Esophagus squamous epithelium (tissue), 5 donors: ENCODE measurements at places on chromosomes 7 and 10.

DNA sequence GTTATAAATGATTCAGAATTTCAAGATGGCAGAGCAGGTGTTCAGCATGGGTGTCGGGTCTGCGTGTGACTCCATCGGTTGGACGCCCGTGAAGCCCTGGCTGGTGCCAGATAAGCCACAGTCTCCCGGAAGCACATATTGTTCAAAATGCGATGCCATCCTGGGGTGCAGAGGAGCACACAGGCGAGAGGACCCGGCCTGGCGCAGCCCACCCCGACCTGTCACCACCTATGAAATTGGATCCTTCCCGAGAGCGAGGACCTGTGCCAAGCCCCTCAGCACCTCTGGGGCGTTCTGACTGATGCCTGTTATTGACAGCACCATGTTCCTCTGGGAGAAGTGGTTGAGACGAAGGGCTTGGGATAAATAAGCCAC is 110.1 kb downstream of the ACTR3B start:
- no peak for DNase-seq

GRCh38 chr10:75431180-75432111 is at the start of gene LRMDA:
Gene LRMDA, plus strand, starts transcription at chr10:75431624.
- DNase-seq, result no peak

- DNase-seq, result no peak
Measured at GRCh38 chr7:130950054-130950453, 216.0 kb upstream of the KLF14 start.

- no peak for DNase-seq
Measured at GRCh38 chr10:74417397-74417796, 266.4 kb downstream of the ADK start.

DNA sequence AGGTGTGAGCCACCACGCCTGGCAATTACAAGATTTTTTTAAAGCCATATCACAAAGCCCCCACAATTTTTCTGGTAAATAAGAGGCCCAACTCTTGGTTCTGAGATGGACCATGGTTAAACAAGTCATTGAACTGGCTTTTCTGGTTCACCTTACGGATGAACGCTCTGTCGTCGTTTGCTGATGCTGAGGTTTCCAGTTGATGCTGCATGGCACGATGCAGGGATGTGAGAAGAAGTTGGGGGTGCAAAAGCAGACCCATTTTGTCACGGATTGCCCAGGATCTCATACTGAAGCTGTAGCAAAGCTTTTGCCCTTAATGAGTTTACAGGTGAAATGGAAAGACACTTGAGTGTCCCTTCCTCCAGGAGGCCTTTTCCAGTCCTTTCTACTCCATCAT is 2.0 kb upstream of the IL2RA start:
- no peak for DNase-seq

- DNase-seq, result no peak
Measured at GRCh38 chr7:20439416-20440185, 108.9 kb downstream of the ITGB8 start.

- DNase-seq, result no peak
Measured at GRCh38 chr10:19195698-19196097, 147.1 kb downstream of the MALRD1 start.

DNA sequence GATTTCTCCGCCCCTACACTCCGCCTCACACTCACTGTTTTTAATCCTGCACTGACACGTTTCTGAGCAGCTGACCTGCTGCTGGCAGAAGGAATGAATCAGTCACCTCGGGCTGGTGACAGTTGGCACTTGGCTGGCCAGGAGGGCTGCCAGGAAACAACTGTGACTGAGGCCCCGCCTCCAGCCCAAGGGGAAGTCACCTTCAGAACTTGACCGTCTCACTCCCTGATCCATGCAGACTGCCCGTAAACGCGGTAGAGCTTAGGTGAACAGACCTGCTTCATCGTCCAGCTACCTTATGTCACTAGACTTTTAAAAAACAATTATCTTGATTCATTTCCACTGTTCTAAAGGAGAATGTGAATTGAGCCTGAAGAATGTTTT is 107.5 kb downstream of the DOCK1 start:
- no peak for DNase-seq

DNA sequence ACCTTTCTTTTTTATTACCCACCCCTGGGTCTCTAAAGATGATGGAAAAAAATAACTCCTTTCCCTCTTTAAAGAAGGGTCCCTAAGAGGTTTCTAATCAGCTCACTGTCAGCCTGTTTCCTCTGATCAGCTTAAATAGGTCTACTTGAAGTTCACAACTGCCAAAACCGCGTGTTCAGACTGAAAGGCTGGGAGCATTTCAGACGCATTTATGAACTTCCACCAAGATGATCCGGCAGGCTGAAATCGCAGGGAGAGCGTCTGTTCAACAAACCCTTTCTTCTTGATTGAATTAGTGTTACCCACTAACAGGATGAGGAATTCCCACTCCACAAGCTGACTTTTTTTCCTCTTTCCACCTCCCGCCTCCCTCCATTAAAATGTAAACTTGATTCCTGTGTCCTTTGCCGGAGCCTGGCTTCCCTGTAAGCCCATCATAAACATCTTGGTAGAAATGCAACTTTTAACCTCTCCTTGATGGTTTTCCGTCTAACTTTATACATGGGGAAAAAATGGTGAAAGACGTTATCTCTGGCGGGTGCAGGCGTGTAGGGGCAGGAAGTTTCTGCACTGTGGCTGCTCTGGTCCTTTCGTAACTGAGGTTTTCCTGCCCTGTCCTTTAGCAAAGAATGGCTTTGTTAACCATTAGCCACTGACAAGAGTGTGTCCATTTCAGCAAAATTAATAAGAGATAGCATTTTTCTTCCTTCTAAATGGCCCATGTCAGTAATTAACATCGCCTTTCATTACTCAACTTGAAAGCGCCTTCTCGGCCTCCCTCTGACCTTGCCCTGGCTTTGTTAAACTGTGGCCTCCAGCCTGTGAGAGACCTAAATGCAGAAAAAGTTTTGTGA is 130.7 kb downstream of the BAMBI start:
- no peak for DNase-seq

- no peak for DNase-seq
Measured at GRCh38 chr10:69836731-69837030, 35.0 kb downstream of the COL13A1 start.

DNA sequence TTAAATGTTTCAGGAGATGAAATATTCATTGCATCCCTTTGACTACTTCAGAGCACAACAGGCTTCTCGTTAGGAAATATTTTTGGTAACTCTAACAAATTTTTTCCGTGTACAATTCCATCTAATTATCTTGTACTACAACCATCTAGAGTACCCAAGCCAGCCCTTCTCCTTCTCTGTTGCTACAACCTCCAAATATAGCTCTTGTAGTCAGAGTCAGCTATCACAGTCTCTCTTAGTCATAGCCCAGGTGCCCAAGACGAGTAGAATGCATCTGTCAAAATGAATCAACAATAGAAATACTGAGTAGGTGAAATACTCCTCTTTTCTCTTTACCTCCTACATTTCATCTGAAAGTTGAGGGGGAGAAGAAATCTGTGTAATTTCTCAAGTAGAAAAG is 74.0 kb downstream of the INHBA start:
- no peak for DNase-seq

DNA sequence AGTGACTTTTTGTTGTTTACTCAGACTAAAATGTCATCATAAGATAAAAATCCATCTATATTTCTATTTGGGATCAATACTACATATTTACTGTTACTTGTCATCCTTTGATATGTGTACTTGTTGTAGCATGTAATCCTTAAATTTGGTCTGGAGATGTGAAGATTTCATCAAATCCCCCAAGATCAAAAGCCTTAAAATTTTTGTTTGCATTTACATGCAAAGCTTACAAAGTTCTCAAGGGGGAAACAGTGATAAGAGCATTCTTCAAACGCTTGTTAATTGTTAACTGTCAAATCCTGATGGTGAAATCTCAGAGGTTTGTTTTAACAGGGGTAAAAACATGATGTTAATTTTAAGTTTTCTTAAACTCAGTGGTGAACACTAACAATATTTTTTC is 84.9 kb upstream of the SKAP2 start:
- no peak for DNase-seq

- no peak for DNase-seq
Measured at GRCh38 chr7:92694211-92694610, 104.0 kb upstream of the FAM133B start.

- no peak for DNase-seq
Measured at GRCh38 chr10:91206837-91207474, 13.5 kb upstream of the PCGF5 start.

GRCh38 chr7:66125052-66125694 is 10.5 kb downstream of the CRCP start:
- no peak for DNase-seq

GRCh38 chr10:70137927-70138883 is 5.6 kb upstream of the AIFM2 start:
- no peak for DNase-seq

DNA sequence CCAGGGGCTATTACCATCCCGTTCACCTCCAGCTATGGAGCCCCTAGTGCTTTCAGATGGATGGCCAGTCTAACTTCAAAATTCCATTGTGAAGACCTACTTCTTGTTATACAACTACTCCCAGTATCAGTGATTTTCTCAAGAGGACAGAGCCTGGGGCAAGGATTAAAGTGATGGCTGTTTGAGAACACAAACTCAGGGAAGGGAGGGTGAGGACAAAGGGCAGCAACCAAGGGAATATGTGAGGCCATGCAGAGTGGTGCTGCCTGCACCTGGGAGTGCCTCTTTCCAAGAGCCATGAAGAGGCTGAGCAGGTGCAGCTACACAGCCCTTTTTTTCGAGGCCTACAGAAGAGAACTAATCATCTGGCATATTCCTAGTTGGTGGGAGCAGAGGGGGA is 303.5 kb upstream of the BMPER start:
- DNase-seq, result no peak

DNA sequence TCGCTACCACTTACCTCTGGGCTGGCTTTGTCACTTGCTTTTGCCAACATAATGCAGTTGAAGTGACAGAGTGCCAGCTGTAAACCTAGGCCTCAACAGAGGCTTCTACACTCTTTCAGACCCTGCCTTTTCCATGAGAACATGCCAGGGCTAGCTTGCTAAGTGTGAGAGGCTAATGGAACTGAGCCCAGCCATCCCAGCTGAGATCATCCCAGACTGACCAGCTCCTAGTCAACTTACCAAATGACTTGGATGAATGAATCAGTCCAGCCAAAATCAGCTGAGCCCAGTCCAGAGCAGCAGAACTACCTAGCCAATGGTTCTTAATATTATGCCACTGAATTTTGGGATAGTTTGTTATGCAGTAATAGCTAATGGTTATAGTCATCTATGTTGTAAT is 34.7 kb upstream of the MKLN1 start:
- no peak for DNase-seq

DNA sequence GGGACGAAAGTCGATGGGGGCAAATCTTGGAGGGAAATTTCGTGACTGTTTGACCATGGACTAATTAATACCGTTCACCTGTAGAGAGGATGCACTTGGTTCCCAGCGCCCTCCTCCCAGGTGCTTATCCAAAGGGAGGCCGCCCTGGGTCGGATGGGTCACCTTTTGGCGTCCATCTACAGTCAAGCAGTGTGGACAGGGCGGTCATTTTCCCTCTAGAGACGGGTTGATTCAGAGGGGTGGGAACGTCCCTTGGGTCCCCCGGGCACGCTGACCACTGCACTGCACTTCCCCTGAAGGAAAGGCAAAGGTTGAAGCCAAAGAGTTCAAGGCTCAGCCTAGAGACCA is 2.0 kb downstream of the PRR15 start:
- DNase-seq, result no peak

DNA sequence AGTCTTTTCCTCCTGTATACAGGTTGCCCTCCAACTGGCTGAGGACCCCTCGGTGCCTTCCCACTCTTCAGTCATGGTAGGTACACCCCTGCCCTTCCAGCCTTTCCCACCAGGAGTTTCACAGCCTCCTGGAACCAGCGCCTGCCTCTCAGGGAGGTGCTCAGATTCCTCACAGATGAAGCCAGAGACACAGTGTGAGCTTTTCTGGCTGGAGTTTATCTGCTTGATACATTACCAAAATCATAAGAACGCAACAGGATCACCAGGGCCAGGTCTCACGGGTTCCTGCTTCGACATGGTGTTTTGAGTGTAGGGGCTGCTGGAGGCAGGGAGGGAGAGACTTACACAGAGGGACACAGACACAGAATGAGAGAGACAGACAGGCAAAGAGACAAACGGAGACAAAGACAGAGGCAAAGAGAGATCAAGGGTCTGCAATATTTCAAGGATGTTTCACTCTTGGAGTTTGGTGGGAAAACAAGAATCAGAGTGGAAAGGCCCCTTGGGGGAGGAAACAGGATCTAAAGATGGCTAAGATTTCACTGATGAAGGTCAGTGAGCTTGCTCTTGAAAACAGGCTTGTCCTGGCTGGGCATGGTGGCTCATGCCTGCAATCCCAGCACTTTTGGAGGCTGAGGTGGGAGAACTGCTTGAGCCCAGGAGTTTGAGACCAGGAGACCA is 6.5 kb upstream of the INMT start:
- DNase-seq, result no peak

GRCh38 chr10:60798031-60798430 is 19.8 kb downstream of the CDK1 start:
- DNase-seq, result no peak

DNA sequence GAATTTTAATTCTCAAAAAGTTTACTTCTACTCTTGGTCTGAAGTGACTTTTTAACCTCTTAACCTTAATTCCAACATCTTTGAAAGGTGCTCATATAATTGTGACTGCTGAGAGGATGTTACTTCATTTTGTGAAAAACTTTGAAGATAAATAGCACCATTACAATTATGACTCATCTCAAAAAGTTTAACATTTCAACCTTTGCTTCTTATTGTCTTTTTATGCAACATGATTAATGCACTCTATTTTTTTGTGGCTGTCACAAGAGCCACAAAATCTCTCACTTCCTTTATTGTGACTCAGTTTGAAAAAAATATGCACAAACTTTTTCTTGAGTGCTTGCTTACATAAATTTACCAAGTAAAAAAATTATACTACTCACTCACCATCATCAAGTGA is 383.1 kb downstream of the LRRTM3 start:
- DNase-seq, result no peak

DNA sequence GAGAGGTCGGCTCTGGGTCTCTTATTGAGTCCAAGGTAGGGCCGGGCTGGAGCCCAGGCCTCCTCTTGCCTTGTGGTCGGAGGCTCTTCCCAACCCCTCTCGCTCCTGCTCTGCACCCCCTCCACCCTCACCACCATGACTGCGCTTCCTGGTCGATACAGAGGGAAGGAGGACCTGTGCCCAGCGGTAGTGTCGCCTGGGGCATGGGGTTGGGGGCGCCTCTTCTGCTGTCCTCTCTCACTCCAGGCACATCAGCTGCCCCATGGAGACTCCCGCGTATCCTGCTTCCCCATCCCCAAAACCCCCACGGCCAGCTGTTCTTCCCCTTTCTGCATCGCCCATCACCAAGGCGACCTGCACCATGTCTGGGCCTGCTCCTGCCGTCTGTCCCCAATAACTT is 44.4 kb downstream of the TMEM270 start:
- no peak for DNase-seq
